Right atrium auricular region (tissue), 2 donors: ENCODE measurements at places on chromosomes 2 and 18. TPM values are rescaled to one million over a fixed set of nuclear protein-coding genes. Genes with fewer than 3 reads are reported as not detected.

GRCh38 chr2:222671259-222672067 lies at the start of gene MOGAT1:
MOGAT1 (plus strand) TSS chr2:222671658; CDS start chr2:222671786, 128 bp downstream.
- DNase-seq: no peak

DNA sequence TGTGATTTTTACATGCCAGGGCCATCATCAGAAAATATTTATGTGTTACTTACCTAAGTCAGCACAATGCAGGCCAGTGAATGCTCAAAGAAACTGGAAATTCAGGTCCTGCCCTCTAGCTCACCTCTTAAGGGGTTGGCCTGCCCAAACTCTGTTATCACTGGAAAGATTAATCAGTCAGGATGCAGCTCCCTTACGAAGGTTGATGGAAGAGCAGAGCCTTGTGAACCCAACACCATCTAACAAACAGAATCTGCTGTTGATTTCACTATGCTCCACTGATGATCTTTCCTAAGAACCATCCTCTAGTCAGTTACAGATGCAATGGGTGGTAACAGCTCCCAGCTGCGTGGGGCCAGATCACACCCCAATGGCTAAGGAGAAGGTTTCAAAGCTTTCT lies 38.2 kb downstream of the SOX11 start:
- DNase-seq: no peak

DNA sequence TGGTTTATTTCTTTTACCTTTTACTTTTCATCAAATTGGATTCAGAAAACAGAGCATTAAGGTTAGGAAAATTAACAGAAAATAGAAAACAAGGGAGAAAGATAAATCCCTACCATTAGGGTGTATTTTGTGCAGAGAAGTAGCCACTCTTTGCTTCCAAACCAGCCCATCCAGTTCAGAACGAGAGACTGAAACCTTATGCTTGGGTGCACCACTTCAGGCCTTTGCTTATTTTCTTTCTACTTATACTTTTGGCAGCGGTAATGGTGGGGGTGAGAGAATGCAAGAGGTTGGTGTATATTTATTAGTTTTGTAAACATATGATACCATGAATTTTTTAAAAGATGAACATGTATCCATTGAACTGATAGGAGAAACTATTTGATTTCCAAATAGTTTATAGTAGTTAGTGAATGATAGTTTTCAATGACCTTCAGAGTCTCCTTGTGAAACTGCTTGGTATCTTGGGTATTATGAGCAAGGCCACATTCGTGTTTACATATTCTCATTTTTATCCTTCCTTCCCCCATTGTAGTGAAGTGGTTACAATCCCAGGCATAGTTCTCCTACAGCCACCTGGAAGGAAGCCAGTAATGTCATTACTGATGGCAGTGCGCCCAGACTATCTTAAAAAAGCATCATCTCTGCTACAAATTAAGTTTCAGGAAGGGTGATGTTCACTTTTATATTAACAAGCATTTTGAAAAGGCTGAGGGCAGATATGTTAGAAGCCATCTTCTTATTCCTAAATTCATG lies 60.8 kb downstream of the MFSD6 start:
- DNase-seq: peak; percentile 78

DNA sequence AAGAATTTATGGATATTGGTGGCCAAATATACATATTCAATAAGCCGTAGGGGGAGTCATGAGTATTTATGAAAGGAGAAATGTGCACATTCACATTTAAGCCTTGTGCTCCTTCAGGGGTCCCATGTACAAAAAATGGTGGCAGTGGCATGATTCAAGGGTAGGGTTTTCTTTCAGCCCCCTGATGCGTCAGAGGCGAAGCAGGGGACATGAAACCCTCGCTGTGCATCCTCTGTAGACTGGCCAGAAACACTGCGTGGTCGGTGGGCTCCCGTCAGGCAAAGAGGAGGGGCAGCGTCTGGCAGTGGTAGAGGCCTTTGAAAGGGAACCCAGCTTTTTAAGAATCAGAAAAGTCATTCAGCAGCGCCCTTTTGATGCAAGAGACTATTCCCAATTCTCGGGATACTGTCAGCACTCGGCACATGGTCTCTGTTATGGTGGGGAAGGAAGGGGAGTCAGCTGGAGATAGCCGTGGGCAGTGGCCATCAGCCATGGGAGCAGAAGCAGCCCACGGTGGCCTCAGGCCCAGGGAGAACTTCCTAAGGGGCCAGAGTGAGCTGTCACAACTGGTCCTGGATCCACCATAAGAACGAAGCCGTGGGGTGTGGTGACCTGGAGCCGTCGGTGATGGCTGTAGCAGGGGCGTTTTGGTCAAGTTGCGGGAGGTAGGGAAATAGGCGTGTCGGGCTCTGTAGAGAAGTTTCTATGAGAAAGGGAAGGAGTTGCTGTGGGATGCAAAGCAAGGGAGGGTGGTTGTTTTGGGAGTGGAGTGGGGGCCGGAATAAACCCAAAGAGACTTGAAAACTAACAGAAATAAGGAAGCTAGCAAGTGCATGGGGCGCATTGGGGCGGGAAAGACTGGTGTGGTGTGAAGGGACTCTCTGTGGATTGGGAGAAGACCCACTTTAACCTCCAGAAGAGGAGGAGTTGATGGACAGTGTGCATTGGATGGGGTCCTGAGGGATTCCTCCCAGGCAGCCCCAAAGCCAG lies 95.6 kb downstream of the SH3BP4 start:
- no peak for DNase-seq

DNA sequence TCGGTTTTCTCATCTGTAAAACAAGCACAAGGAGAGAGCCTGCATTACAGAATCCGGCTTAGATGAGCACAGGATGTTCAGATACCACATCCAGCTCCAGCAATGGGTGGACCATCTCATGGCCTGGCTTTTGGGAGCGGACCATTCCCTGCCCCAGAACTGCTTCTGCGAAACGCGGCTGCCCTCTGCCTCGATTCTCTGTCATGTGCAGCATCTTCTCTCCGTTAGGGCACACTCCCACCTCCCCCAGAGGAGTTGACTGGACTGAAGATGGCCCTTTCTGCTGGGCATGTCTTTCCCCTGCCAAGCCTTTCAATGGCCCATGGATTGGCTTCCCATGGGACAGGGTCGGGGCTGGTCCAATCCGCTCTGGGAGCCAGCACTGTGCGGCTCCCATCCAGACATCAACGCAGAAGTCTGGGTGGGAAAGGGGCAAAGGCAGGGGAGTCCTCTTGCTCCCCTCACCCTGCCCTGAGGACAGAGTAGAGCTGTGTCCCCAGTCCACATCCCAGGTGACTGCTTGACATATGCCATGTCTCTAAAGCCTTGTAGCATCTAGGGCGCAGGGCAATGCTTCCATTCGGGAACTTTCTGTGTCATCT lies 14.3 kb upstream of the FAHD2A start:
- DNase-seq: no peak

The ARHGAP28 gene
- total RNA-seq: 3.0 TPM

- no peak for DNase-seq
These were observed 7.0 kb upstream of the CIDEA start for GRCh38 chr18:12246849-12247808.

GRCh38 chr2:152198499-152198898 lies 22.9 kb upstream of the STAM2 start:
- no peak for DNase-seq

The DES gene
- total RNA-seq: 12,280 TPM

DNA sequence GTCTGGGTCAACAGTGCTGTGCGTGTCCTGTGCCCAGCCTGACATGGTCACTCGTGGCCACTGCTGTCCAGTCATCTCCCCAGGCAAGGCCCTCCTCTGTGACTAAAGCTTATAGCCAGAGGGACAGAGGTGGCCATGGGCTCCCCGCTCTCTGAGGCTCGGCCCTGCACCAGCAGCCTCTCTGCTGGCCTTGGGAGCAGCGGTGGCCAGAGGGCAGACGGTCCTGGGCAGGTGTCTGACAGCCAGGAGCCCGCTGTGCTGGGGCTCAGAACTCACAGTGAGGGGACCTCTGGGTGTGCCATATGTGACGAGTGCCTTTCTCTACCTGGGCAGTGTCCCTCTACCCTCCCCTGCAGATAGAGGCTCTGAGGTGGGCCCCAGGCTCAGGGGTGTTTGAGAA lies 98.7 kb downstream of the FAM210A start:
- DNase-seq: no peak
